Stimulated activated CD8-positive, alpha-beta memory T cell treated with anti-CD3 and anti-CD28 coated beads, Interleukin-2, amount 100 ng/mL, for 1 hour (primary cell): ENCODE measurements at places on chromosomes 5 and 9.

- no peak for DNase-seq
Measured at GRCh38 chr9:91848146-91848545, 101.9 kb downstream of the ROR2 start.

DNA sequence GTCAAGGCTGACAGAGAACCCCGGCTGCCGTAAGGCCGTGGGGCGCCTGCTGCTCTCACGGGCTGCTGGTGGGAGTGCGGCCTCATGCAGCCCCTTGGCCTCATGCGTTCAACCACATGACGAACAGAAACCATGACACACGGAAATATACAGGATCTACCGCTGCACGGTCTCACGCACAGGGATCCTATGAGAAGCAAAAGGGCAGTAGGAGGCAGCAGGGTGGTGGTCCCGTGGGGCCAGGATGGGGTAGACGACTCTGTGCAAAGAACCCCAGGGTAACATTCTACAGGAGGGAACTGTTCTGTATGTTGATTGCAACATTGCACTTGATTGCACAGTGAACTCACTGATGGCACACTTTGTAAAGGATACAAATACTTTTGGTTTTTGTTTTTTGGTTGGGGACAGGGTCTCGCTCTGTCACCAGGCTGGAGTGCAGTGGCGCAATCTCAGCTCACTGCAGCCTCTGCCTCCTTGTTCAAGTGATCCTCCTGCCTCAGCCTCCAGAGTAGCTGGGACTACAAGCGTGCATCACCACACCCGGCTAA lies 51.6 kb downstream of the NACC2 start:
- DNase-seq, result no peak

- DNase-seq, result no peak
Measured at GRCh38 chr5:135447298-135447929, at the start of gene DCANP1. DCANP1 (minus strand) TSS chr5:135447348; CDS start chr5:135447108, 240 bp downstream.

GRCh38 chr5:129171194-129171944 lies 76.8 kb downstream of the ISOC1 start:
- DNase-seq, result no peak

GRCh38 chr5:135976216-135976615 lies 21.4 kb upstream of the LECT2 start:
- DNase-seq, result no peak

GRCh38 chr9:98807814-98808195 lies 335 bp downstream of the GALNT12 start:
- no peak for DNase-seq

GRCh38 chr5:657570-657969 lies 35.6 kb downstream of the TPPP start:
- DNase-seq, result no peak

- DNase-seq, result no peak
Measured at GRCh38 chr9:117827456-117827855, 123.3 kb downstream of the TLR4 start.

DNA sequence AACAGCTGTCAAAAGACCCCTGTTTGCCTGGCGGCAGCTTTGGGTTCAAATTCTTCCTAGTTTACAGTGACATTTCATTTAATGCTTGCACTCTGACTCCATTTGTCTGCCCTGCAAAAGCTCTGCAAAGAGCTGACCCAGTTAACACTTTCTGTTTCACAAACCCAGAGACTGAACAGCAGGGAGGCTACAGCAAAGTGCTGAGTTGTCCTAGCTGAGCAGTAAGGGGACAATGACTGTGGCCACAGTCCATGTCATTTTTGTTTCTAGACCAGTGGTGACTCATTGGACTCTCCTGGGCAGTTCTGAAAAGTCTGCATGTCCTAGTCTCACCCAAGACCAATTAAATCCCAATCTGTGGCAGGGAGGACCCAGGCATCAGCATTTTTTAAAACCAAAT lies 994.8 kb upstream of the WWC1 start:
- no peak for DNase-seq

DNA sequence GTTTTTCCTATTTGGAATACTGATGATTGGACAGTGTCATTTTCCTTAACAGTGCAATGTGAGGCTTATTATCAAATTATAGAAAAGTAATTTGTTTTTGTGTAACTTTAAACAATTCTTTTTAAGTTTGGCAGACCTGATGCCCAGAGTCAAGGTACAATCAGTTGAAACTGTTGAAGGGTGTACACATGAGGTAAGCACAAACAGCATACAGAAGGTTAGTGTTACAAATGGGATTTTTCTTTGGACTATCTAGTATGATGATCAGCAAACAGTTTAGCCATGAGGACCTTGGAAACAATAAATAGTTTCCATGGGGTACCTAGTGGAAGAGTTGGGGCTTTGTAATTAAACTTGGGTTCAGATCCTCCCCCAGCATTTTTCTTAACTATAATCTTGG lies 16.2 kb downstream of the MTREX start:
- no peak for DNase-seq

DNA sequence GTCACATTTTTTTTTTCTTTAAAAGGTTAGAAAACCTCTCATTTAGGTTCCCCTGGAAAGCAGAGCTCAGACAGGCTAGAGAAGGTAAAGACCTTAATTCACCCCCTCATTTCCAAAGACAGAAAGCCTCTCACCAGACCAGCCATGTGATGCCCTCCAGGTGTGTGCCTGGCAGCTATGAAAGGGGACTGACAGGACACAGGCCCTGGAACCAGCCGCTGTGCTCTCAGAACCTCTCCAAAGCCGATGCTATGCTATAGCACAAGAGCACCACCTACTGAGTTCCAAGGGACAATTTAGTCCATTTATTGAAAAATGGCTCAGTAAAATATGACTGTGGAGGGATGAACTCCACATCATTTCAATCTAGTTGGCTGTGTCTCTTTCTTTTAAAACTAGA lies 48.8 kb downstream of the FANCC start:
- no peak for DNase-seq

DNA sequence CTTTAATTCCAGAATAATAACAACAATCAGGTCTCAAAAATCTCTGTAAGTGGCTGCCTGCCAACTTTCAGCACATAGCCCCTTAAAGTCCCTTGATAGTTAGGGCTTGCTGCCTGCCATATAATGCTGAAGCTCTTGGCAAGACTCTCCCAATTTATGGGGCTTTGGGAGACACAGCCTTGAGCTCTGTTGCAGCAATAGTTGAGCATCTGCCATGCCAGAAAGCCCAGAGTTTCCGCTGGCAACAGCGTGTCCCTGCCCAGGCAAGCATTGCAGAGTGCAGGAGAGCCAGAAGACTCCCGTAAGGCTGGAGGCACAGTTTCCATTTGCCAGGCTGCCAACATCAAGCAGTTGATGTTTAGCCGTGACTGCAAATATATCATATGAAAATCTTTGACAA lies 678.5 kb upstream of the NUDT12 start:
- DNase-seq, result no peak

DNA sequence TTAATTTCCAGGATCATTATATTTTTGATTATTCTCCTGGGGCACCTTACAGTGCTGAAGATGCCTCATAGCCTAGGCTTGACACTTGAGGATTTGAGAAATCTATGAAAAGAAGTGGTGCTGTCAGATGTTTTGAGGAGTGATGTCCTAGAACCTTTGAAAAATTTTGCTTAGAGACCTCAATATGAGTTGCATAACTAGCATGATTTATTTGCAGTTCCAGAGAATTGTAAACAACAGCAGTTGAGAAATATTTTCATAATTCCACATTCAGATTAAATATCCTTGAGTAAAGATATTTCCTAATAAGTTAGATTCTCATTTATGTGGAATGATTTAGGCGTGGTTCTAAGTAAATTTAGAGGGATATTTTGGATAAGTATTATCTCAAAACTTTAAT lies 225.8 kb downstream of the ADAMTSL1 start:
- DNase-seq, result no peak

- DNase-seq, result no peak
Measured at GRCh38 chr9:132773764-132774339, 103.6 kb downstream of the GTF3C4 start.

GRCh38 chr5:142183561-142183960 lies 75.0 kb downstream of the NDFIP1 start:
- DNase-seq, result no peak

DNA sequence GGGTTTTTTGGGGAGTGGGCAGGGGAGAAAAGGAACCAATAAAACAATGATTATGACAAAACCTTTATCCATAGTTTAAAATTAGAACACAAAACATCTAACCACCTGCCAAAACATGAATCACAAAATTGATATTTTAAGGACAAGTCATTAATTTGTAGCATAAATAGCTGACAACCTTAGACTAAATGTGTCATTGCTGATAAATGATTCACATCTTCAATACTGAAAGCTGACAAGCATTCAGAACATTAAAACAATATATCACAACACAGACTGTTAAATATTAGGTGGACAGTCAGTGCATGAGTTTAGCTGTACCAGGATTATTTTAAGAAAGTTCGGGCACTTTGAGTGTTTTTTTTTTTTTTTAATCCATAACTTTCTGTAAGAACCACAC lies 71.5 kb downstream of the NR3C1 start:
- DNase-seq, result no peak

- DNase-seq, result no peak
Measured at GRCh38 chr9:129033216-129033615, 3.2 kb upstream of the MIGA2 start.

- DNase-seq, result no peak
Measured at GRCh38 chr5:87233143-87233542, 34.5 kb upstream of the RASA1 start.

DNA sequence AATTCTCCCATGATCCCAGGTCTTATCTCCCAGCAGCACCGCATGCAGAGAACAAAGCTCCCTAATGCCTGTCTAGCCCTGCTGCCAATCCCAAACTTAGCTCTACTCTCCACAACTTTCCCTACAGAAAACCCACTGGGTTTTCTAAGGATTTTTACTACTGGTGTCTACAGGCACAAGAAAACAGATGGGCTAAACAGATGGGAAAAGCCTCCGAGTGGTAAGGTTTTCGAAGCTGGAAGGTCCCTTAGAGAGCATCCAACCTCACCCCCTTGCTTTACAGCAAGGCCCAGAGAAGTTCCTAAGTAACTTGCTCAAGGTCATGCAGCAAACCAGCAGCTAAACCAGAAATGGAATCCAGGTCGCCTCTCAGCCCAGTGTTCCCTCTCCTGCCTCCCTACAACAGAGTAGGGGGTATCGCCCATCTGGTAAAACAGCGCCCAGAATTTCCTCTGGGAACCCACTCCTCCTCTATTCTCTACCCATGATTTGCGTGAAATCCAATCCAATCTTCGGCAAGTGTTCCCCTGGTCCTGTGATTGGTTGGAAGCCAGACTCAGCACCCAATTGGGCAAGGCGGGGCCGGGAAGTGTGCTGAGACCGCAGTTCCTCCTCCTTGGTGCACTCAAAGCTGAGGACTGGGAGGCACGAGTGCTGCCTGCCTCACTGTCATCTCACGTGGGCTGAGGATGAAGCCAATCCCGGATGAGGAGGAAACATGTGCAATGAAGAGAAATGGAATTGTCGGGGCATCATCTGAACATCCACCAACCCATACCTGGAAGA lies 20.8 kb downstream of the CPLX2 start:
- DNase-seq, result no peak

DNA sequence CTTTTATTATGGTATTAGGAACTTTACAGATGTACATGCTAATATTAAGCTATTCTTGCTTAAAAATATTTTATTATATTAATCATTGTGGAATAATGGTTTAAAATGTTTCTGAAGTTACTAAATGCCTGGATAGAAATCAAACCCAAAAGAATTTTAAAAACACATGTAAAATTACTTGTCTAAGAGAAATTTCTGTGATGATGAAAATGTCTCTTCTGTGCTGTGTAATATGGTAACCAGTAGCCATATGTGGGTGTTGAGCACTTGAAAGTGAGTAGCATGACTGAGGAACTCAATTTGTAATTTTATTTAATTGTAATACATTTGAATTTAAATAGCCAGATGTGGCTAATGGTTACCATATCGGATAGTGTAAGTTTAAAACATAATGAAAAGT lies 66.7 kb upstream of the HSPB3 start:
- no peak for DNase-seq

GRCh38 chr5:103620851-103621547 lies 58.4 kb upstream of the NUDT12 start:
- no peak for DNase-seq

GRCh38 chr5:136080113-136080482 lies 51.3 kb downstream of the TGFBI start:
- no peak for DNase-seq

DNA sequence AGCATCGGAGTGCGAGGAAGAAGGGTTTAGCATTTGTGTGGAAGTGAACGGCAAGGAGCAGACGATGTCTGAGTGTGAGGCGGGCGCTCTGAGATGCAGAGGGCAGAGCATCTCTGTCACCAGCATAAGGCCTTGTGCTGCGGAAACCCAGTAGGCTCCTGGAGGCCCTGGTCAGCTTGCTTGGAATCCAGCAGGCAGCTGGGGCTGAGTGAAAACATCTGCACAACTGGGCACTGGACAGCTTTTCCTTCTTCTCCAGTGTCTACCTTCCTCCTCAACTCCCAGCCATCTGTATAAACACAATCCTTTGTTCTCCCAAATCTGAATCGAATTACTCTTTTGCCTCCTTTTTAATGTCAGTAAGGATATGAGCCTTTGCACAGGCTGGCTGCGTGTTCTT lies 72.1 kb downstream of the C7 start:
- DNase-seq, result no peak

- DNase-seq, result no peak
Measured at GRCh38 chr5:139064613-139065012, 133.6 kb downstream of the SIL1 start.

- no peak for DNase-seq
Measured at GRCh38 chr9:95003689-95004410, 277.4 kb downstream of the AOPEP start.

DNA sequence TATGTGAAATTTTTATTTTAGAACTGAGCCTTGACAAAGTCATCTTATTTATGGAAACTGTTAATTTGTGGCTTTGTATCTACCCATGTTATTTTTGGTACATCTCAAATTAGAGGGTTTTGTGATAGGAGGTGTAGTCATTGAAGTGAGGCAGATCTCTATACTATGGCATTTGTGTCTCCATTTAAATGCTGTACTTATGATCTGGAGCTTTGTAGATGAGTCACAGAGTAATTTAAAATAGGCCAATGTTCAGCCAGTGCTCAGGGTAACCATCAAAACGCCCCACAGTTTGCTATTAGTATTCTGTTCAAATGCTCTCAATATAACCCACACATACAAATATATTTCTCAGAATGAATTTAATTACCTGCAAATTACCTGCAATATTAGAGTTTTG lies 351.5 kb upstream of the KLF9 start:
- DNase-seq, result no peak

- DNase-seq, result no peak
Measured at GRCh38 chr5:170536525-170536924, 32.7 kb downstream of the KCNIP1 start.

DNA sequence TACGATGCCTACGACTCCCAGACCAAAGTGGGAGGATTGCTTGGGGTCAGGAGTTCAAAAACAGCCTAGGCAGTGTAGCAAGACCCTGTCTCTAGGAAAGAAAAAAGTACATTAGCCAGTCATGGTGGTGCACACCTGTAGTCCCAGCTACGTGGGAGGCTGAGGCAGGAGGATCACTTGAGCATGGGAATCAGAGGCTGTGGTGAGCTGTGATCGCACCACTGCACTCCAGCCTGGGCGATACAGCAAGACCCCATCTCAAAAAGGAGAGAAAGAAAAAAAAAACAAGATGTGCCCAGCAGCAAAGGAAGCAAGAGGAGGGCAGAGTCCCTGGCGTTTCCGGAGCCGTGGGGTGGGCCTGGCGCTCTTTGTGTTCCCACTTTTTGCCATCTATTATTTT lies 79.4 kb upstream of the CACNA1B start:
- no peak for DNase-seq

- DNase-seq, result no peak
Measured at GRCh38 chr5:96407436-96407835, 25.6 kb downstream of the PCSK1 start.

GRCh38 chr9:125690679-125691078 lies 16.3 kb downstream of the MAPKAP1 start:
- no peak for DNase-seq
